T-helper 2 cell (primary cell): ENCODE measurements at places on chromosomes 2 and 18.

GRCh38 chr2:13003500-13003899, 286.8 kb downstream of the TRIB2 start:
- DNase-seq, result no peak

- no peak for DNase-seq
Measured at GRCh38 chr2:240963065-240963867, 35.2 kb upstream of the SNED1 start.

- no peak for DNase-seq
Measured at GRCh38 chr2:180255981-180256380, 248.9 kb upstream of the CWC22 start.

DNA sequence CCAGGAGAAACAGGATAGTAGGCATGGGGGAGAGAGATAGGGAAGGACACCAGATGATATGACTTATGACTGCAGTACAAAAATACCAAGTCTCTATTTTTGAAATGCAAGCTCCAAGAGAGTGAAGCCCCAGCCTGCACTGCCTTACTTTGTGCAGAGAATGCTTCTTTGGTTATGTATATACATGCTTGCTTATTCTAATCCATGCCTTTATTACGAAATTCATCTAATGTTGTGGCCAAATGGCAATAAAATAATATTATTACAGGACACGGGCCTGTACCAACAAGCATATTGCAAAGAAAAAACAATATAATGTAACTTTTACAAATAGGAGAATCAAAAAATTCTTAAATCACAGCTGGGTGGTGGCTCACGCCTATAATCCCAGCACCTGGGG, 110.8 kb downstream of the BCL11A start:
- DNase-seq, result no peak

DNA sequence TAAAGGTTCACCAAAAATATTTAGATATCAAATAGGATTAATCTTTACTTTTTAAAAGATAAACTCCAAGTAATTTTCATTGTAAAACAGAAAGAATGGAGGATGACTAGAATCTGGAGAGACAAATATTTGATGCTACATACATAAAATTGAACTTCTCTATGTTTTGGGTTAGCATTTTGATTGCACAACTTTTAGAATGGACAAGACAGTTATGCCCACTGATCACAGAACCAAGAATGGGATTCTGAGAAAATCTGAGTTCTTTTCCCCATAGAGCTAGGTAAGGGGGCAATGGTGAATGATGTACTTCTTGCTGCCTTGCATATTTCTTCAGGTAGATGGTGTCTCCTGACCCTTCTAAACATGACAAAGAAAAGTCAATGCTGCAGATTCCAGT, 191.2 kb upstream of the ZEB2 start:
- DNase-seq, result no peak

GRCh38 chr2:201795607-201796477, 10.5 kb upstream of the CDK15 start:
- no peak for DNase-seq
